ENCODE measurements at places on chromosomes 1 and 21.

- DNase-seq: no peak
Measured at GRCh38 chr1:70429219-70429618, 18.2 kb downstream of the CTH start.

- no peak for DNase-seq
Measured at GRCh38 chr21:41316200-41317062, at the start of gene FAM3B. FAM3B (plus strand) TSS chr21:41316801; CDS start chr21:41316880, 79 bp downstream.

DNA sequence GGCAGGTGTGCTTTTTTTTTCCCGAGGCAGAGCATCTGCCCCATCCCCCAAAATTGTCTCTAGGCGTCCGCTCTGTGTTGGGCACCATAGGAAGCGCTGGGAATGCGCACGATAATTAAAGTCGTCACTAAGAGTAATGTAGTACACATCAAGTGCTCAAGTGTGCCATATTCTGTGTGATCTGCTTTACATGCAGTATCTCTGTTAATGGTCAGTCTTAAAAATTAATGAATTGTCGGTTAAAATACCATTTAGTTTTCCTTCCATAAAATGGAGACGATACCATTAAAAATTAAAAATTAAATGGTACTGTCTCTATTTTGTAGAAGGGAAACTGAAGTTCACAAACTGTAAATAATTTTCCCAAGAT is 544 bp upstream of the CCT8 start:
- DNase-seq: no peak

- DNase-seq: no peak
Measured at GRCh38 chr1:19371226-19372135, 59.4 kb downstream of the SLC66A1 start.

- DNase-seq: no peak
Measured at GRCh38 chr1:218525031-218525430, 179.9 kb downstream of the TGFB2 start.

GRCh38 chr1:115924770-115925169 is 51.5 kb upstream of the SLC22A15 start:
- DNase-seq: no peak

DNA sequence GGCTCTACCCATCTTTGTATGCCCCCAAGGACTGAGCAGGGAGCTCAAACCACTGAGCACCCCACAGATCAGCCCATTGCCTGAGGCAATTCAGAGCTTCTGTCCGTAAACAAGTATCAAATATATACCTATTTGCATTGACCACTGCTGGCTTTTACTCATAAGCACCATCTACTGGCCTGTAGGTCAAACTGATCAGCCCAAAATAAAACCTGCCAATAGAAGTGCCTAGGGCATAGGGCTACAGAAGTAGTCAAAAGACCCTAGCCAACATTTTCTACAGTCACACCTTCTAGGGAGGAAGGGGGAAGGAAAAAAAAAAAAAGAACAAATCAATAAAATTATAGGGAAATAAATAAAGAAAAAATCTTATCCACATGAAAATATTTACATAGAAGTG is 5.3 kb upstream of the LCE3D start:
- DNase-seq: no peak

DNA sequence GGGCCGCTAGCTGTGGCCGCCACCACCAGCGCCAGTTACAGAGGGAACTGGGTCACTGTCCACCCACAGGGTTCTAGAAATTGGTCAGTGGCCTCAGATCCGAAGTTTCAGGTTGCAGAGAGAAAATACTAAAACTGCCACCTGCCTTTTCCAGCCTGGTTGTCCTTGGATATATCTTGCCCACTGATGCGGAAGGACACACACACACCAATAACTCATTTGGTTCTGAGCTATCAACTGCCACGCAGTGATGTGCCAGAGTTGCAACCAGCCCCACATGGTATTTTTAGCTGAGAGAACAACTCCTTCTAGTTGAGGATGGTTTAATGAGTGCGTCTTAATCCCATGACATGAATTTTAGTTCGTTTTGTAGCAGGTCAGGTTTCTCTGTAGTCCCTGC is 68.1 kb downstream of the SH3BGR start:
- no peak for DNase-seq

GRCh38 chr1:234217316-234217840 is 155.9 kb upstream of the COA6 start:
- DNase-seq: no peak
